CD4-positive, alpha-beta T cell (primary cell): ENCODE measurements at places on chromosomes 5 and 9. TPM values are rescaled to one million over a fixed set of nuclear protein-coding genes. Genes with fewer than 3 reads are reported as not detected.

DNA sequence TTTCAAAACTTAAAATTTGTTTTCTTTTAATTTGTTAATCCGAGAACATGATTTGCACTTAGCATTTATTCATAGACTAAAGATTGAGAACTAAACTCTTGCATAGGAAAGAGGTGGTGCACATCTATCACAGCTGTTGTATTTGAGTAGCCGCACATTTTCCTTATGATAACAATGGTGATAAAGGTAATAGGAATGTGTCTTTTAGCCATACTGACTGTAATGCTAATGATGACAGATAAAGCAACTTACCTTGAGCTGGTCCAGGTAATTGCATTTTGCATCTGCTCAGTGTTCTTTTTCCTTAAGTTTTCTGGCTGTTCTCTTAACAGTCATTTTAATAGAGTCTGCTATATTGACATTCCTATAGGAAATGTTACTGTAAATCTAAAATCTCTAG is 19.0 kb downstream of the PHAX start:
- H3K27me3 ChIP-seq: no peaks in the 10 kb centered on the region
- H3K36me3 ChIP-seq: peaks cover 56% of the 10 kb centered on the region
- DNase-seq: no peak
- H3K4me3 ChIP-seq: no peak overlapping the region
- no peak overlapping the region for H3K27ac ChIP-seq

- no peaks in the 10 kb centered on the region for H3K4me1 ChIP-seq
- H3K4me3 ChIP-seq: no peak overlapping the region
- no peaks in the 10 kb centered on the region for H3K36me3 ChIP-seq
- no peak for DNase-seq
Measured at GRCh38 chr5:127002390-127002789, 28.0 kb downstream of the MARCHF3 start.

DNA sequence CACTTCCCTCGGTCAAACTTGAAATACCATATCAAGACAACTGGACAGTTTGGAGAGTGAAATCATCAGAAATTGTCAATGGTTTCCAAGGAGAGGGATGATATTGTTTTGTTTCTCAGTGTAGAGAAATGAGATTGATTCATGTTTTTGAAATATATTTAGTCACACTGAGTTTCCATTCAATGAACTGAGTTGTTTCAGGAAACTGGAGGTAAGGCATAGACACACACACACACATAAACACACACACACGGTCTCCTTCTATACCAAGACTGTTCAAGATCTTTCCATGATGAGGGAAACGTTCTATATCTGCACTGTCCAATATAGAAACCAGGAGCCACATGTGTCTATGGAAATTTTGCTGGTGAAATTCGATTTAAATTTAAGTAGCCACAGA is 182.8 kb downstream of the PTTG1 start:
- no peak for DNase-seq
- no peaks in the 10 kb centered on the region for H3K27me3 ChIP-seq
- no peak overlapping the region for H3K4me3 ChIP-seq
- no peak overlapping the region for H3K27ac ChIP-seq
- no peaks in the 10 kb centered on the region for H3K4me1 ChIP-seq
- no peaks in the 10 kb centered on the region for H3K36me3 ChIP-seq

DNA sequence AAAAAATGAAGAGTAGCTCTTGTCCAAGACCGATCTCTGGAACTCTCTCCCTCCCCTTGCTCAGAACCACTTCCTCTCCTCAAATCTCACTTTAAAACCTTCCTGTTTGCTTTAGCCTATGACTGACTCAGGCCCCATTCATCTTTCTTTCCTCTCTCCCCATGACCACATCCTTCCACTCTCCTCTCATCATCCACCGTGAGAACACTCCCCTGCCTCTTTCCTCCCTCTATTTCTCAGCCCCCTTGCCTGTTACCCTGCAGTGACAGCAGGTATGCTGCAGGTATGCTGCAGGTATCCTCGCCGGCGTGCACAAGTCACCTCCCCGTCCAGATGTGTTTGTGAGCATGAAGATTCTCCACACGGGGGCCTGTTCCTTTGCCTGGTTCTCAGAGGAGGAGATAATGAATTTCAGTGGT is 505.3 kb downstream of the CCDC171 start:
- H3K36me3 ChIP-seq: no peaks in the 10 kb centered on the region
- no peaks in the 10 kb centered on the region for H3K27me3 ChIP-seq
- H3K27ac ChIP-seq: no peak overlapping the region
- no peak overlapping the region for H3K4me3 ChIP-seq
- no peak for DNase-seq
- no peaks in the 10 kb centered on the region for H3K4me1 ChIP-seq

DNA sequence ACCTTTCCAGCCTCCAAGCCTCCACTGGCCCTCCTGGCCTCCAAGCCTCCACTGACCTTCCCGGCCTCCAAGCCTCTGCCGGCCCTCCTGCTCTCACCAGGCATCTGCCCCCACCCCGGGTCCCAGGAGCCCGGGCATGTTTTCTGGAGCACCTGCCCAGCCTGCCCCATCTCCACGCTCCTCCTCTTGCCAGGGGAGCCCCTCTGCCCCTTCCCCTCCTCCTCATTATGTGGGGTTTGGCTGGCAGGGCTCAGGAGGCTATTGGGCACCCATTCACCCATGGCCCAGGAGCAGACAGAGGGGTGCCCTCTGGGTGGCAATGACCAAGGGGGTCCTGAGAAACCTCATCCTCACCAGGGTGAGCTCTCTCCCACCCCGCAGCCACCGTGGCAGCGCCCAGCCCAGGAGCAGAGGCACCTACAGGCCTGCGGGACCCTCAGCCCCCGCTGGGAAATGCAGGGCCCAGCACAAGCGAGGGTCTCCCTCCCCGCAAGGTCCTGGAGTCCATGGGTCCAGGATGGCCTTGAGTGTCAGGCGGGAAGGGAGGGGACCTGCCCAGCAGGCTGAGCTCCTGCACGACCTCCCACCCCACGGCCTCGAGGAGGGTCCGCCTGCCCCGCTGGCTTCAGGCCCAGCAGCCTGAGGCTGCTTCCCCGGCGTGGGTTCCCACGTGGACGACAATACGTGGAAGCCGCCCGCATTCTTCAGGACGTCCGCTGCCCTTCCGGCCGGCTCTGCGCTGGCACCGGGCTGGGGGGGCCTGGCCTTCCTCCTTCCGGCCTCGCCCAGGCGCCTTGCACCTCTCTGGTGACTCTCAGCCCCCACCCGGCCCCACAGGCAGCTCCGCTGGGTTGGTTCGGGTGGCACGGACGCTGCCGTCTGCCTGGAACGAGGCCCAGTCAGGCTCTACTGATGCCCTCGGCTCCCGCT is 51.4 kb upstream of the NRARP start:
- H3K27ac ChIP-seq: no peak overlapping the region
- H3K27me3 ChIP-seq: no peaks in the 10 kb centered on the region
- no peak overlapping the region for H3K4me3 ChIP-seq
- no peak for DNase-seq

The SLU7 gene
- total RNA-seq: 106 TPM

The COL5A1 gene
- total RNA-seq: 0.41 TPM
